Fibroblast of the aortic adventitia (primary cell): ENCODE measurements at places on chromosomes 13 and 19.

GRCh38 chr19:30430206-30430734 lies 58.1 kb downstream of the ZNF536 start:
- no peak for DNase-seq

DNA sequence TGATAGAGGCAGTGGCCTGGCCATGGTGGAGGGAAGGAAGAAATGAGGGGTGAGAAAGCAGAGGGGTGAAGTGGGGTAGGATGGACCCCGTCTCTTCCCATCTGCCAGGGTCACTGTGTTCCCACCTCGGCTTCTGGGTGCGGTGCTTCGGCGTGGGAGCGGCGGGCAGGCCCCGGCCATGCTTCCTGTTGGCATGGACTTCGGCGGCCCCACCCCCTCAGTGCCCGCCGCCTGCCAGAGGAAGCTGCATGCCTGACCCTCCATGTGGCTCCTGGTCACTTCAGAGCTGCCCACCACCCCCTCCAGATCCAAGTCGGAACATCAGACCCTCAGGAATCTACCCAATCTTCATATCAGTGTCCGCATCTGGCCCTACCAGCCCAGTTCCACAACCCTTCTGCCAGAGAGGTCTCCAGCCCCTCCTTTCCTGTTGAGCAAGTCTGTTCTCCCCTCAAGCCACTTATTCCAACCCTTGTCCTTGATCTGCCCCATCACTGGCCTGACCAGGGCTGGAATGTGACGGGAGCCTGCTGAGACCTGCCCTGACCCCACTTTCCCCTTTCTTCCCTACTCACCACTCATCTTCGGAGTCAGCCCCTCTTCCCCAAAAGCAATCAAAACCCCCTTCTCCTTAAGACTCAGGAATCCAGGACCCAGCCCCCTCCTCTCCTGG lies 1.5 kb downstream of the KCNN4 start:
- no peak for DNase-seq

DNA sequence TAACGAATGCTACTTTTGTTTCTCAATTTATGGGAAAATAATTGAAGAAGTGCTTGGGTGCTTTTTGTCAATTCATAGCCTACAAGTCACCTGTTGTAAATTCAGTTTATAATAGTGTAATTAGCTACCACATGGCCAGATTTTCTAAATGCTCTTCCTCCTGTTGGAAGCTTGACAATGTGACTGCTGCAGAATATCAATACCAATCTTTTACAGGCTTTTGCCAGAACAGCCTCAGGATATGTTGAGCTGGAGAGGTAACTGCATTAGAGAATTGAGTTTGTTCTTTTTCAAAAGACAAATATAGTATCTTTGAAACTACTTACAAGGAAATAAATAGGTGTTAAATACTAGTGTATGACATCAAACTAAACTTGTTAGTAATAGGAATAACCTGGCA lies 277.8 kb downstream of the POU4F1 start:
- DNase-seq, result no peak

DNA sequence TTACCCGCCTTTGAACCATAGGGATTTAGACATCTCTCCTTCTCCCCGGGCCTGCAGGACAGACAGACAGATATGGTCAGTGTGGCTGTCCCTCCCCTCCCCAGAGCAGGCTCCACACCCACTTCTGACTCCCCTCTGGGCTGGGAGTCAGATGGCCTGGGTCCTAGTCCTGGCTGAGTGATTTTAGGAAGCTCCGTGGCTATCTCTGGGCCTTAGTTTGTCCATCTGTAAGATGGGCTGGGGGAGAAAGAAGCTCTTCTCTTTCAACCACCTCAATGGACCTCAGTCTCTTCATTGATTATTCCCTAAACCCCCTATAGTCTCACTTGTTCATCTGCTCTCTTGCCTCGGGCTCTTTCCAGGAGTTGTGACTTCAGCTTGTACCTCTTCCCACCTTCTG lies 35.5 kb downstream of the UNC13A start:
- no peak for DNase-seq

GRCh38 chr13:46687810-46688209 lies 109.2 kb downstream of the ESD start:
- peak; percentile 46 for DNase-seq

DNA sequence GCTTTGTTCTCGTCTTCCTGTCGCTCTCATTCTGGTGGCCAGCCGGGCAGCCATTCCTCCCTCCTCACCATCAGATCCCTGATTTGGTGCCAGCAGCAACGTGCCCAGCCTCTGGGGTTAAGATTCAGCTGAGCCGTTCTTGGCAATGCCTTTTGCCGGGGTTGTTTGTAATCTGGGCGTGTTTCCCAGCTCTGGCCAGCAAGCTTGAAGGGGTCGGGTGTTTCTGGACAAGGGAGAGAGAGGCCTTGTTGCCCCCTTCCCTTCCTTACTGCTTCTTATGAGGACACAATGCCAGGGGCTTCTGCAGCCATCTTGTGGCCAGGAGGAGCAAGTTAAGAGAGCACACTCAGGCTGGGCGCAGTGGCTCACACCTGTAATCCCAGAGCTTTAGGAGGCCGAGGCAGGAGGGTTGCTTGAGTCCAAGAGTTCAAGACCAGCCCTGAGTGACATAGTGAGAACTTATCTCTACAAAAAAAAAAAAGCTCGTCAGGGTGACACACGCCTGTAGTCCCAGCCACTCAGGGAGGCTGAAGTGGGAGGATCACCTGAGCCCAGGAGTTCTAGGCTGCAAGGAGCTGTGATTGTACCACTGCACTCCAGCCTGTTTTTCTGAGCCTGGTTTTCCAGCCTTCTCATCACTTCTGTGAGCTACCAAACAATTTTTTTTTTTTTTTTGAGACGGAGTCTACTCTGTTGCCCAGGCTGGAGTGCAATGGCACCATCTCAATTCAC lies 10.7 kb upstream of the CRTC1 start:
- peak; percentile 67 for DNase-seq

DNA sequence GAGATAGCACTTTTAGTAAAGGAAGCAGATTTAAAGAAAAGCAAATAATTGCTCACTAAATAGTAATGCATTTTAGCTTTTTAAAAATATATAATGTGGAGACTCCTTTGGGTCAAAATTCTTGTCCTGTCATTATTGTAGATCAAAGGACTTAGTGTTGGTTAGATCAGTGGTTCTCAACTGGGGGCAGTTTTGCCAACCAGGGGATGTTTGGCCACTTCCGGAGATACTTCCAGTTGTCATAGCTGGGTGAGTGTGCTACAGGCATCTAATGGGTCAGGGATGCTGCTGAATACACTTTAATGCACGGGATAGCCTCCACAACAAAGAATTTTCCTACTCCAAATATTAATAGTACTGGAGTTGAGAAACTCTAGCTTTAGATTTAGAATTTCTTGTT lies 126.8 kb downstream of the LMO7 start:
- no peak for DNase-seq

GRCh38 chr13:78197231-78197630 lies 278.6 kb upstream of the EDNRB start:
- no peak for DNase-seq

DNA sequence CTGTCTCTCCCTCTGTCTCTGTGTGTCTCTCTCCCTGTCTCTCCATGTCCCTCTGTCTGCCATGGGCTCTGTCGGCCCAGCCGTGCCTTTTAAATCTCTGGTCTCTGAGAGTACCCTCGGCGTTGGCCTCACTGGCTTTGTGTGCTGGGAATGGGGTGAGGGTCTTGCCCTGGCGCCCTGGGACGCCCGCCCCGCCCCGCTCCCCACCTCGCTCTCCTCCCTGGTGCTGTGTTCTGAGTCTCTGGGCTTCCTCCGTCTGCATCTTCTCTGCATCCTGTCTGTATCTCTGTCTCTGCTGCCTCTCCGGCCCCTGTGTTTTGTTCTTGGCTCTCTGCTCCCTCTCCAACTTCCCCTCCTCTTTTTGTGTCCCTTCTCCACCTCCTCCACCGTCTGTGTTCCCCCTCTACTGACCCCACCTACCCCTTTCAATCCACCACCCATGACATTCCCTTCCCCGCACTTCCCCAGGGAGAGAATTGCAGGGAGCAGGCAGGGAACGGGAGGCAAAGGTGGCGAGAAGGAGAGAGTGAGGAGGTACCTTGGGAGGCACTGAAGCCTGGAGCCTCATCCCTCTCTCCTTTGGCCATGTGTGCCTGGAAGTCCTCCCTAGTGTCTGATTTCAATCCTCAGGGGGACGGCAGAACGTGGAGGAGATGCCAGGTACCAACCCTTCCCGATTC lies 4.0 kb upstream of the MEIS3 start:
- no peak for DNase-seq

GRCh38 chr13:18212873-18213272 lies 968.8 kb downstream of the TUBA3C start:
- no peak for DNase-seq

- no peak for DNase-seq
Observed at GRCh38 chr13:33206945-33207614, 78.5 kb downstream of the STARD13 start.

GRCh38 chr19:29583196-29583999 lies 22.7 kb upstream of the POP4 start:
- peak; percentile 53 for DNase-seq

DNA sequence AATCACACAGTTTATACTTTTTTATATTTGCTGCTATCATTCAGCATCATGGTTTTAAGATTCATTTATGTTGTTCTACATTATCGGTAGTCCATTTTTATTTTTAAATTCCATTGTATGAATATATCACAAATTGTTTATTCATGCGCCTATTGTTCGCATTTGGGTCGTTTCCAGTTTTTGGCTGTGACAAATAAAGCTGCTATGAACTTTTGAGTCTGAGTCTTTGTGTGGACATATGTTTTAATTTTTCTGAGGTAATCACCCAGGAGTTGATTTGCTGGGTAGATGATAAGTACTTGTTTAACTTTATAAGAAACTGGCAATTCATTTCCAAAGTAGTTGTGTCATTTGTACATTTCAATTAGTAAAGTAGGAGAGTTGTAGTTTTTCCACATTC lies 74.2 kb upstream of the CSNK1A1L start:
- peak; percentile 40 for DNase-seq

DNA sequence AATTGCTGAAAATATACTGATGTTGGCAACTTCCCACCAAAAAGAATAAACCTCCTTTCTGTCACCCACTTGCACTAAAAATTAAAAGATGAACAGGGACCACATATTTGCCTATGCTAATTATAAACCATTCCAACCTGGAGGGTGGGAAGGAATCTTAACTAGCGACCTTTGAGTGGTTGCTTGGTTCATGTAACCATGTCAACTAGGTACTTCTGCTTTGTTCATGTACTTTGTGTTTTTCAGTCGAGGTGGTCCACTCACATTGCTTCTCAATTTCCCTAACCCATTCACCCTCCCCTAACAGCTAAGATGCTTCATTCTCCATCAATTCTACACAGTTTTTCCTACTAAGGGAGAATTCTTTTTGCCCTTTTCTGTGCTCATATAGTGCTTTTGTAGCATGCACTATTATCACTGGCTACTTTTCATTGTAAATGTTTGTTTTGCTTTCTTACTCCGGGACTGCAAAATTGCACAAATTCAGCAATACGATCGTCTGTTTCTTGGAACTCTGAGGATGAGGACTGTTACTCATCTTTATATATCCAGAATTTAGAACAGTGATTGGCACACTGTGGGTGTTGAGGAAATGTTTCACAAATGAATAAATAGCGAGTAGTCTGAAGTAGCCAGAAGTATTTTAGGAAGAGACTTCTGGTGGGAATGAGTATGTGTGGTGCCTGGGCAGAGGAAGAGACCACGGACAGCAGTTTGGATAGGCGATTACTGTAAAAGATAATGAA lies 187.5 kb downstream of the GPC6 start:
- DNase-seq, result peak; percentile 61

DNA sequence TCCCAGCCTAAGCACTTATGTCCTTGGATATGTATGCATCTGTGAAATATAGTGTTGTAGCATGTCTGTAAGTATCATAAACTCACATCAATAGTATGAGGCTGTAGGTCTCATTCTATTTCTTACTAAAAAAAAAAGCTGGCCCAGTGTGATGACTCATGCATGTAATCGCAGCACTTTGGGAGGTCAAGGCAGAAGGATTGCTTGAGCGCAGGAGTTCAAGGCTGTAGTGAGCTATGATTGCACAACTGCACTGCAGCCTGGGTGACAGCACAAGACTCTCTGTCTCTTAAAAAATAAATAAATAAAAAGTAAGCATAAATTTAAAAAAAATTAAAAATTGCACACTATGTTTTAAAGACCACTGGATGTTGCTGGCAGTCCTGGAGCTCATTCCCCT lies 79.1 kb upstream of the SPATA13 start:
- no peak for DNase-seq

- DNase-seq, result no peak
Observed at GRCh38 chr19:41425174-41426115, 1.7 kb downstream of the B3GNT8 start.

DNA sequence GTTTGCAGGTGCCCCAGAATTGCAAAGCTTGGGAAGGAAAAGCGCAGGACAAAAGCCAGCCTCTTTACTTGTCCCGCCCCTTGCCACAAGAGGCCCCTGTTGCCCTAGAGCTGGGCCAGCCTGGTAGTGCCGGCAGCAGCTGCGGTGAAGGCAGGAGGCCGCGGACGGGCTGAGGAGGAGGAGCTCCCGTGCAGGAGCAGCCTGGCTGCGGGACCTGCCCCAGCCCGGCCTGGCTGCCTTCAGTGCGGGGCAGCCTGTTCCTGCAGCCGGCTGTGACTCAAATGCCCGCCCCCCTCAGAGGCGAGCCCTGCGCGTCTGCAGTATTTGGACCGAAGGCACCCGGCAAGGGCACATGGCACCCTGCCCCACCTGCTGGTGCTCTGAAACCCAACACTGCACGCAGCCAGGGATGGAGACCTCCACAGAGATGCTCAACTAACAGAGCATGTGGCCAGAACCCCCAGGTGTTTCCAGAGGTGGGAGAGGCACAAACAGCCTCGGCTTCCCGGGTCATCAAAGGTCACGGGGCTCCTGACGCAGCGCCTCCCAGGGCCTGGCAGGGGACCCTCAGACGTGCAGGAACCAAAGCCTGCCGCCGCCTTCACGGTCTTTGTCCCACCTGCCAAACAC lies 29.7 kb downstream of the NAXD start:
- peak; percentile 54 for DNase-seq

DNA sequence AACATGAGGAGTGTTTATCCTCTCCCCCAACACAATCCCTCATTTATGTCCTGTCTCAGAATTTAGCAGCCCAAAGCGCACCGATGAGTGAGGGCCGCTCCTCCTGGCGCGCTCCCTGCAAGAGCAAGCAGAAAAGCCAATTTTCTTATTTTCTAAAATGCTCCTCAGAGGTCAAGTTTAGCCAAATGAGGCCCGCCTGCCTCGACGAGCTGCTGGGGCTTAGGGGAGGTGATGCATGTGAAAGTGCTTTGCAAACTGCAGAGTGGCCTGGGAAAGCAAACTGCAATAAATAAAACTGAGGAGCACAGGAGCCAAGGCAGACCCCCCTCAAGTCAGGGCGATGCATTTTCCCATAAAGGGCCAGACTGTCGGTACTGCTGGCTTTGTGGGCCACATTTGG lies 29.0 kb downstream of the CAPS start:
- no peak for DNase-seq

- DNase-seq, result no peak
Observed at GRCh38 chr13:33679658-33680012, 138.3 kb upstream of the RFC3 start.

- peak; percentile 75 for DNase-seq
Observed at GRCh38 chr13:74243637-74244526, 109.7 kb upstream of the KLF12 start.
